Activated T-helper 1 cell treated with anti-CD3 and anti-CD28 coated beads, Interleukin-12 subunit alpha, Interleukin-12 subunit beta, Interleukin-2, Interleukin-4 antibody, amounts not matched to agents 30 ng/mL and 10 ng/mL and 1 ng/mL, durations not matched to agents 14 hours and 24 hours and 36 hours (primary cell): ENCODE measurements at places on chromosomes 3 and 15. TPM values are rescaled to one million over a fixed set of nuclear protein-coding genes. Genes with fewer than 3 reads are reported as not detected.

Gene PARP3
- total RNA-seq = 13.4 and 14.5 TPM in 2 replicates

Gene COL6A5
- total RNA-seq = 0.02 and 0.16 TPM in 2 replicates

Gene CTXN2
- total RNA-seq = not detected in 2 replicates

- no peaks in the 10 kb centered on the region for H3K27me3 ChIP-seq
- H3K4me3 ChIP-seq = no peak overlapping the region
- no peak overlapping the region for H3K27ac ChIP-seq
- no peak for DNase-seq
Observed at GRCh38 chr3:179716811-179717210, 64.0 kb downstream of the USP13 start.

DNA sequence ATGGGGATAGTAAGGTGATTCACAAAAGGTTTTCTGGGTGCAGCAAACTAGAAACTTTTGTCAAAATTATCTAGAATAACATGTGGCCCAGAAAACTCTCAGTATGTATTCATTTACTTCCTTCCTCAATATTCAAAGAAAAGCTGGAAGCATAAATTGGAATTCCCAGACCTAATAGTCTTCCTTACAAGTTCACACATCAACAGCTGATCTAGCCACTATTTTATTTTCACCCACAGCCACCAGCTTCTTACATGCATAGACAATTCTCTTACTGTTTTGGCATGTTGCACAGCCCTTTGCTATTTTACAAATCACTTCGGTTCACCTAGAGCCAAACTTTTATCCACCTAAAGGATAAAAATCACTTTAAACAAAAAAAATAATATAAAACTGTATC lies 647.8 kb upstream of the CCDC54 start:
- H3K36me3 ChIP-seq = no peaks in the 10 kb centered on the region
- H3K4me3 ChIP-seq = no peak overlapping the region
- no peak for DNase-seq
- H3K27me3 ChIP-seq = no peaks in the 10 kb centered on the region

Gene NCK1
- 33.2 and 33.4 TPM in 2 replicates for total RNA-seq

Gene LYZL4
- total RNA-seq = not detected in 2 replicates
